ENCODE measurements at places on chromosomes 11 and 22.

DNA sequence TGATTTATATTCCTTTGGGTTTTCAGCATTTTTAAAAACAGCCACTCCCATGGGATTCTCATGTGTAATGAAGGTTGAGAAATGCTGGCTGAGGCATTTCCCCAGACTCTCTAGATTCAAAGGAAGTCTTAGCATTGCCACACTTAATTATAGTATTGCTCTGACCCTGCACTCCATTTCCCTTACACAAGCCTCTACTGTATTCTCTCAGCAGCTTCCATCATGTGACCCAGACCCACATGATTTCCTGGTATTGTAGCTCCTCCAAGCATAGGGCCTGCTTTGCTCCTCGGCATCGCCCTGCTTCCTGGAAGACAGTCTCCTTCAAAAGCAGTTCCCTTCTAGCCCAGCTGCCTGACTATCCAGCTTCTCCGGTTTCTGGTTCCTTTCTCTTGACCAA, 261.5 kb downstream of the LARGE1 start:
- DNase-seq, result no peak

DNA sequence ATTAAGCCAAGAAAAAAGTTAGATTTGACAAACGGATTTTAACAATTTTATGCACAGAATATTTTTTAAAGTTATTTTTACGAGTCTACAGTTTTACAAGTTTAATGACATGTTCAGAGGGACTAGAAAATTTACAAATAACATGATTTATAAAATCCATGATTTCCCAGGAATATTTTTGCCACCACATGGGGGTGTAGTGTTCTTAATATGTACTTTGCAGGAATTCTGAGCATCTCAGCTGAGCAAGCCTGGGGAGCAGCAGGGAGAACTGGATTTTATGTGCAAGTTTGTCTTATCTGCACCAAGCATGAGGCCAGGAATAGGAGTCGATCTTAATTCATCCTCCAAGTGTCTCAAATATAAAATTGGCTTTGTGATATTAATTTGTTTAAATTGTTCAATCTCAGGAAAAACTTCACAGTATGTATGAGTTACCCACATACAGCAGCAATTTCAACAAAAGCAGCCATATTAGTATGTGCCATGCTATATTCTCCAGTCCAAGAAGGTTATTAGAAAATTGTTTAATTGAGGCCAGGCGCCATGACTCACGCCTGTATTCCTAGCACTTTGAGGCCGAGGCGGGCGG, 826.3 kb downstream of the DLG2 start:
- DNase-seq, result no peak

- DNase-seq, result no peak
Observed at GRCh38 chr11:13781153-13781552, 112.7 kb downstream of the FAR1 start.

DNA sequence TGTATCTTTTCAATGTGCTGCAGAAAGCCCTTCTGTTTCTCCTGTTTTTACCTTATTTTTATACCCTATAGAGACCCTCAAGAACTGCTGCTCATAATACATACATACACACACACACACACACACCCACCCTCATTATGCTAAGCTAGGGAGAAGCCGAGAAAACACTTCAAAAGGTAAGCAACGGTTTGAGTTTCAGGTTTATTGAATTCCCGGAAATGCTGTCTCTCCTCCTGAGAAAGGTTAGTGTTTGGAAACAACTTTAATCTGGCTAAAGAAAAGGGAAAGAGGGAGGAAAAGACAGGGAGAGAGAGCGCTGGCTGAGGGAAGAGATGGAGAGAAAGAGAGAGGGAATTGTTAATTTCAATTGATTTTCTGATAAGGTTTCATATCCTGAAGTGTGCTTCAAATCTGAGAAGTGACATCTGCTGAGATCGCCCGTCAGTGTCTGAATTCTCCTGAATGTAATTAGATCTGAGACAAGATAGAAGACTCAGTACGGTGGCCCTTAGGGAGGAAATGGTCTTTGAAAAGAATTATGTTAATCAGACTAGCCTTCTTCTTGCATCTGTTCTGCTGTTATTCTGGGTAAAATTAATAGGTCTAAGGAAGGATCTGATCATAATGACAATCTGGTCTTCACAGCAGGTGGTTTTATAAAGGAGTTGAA, 169.1 kb downstream of the NXPE2 start:
- no peak for DNase-seq

DNA sequence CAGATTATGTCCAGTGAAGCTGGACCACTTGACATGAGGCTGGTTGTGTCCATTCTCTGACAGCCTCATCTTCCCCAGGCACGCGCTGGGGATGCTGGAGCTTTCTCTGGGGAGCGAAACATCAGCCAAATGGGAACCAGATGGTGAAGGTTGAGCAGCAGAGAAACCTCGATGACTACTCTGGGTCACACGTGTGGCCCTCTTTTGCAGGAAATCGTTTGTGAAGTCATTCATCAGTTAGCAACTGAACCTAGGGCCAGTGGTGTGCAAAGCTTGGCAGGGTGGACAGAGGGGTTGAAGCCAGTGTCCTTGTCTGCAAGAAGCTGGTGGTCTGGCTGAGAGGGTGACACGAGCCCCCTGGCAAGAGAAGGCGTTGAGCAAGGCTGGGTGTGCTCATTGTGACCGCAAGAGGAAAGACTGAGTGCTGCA, 109.8 kb downstream of the ZBTB16 start:
- no peak for DNase-seq

- DNase-seq, result no peak
Observed at GRCh38 chr11:112498701-112499100, 238.0 kb upstream of the PLET1 start.

- no peak for DNase-seq
Observed at GRCh38 chr22:43887391-43887790, 4.4 kb downstream of the PNPLA5 start.

GRCh38 chr22:45202333-45203149, 38.2 kb downstream of the KIAA0930 start:
- no peak for DNase-seq

DNA sequence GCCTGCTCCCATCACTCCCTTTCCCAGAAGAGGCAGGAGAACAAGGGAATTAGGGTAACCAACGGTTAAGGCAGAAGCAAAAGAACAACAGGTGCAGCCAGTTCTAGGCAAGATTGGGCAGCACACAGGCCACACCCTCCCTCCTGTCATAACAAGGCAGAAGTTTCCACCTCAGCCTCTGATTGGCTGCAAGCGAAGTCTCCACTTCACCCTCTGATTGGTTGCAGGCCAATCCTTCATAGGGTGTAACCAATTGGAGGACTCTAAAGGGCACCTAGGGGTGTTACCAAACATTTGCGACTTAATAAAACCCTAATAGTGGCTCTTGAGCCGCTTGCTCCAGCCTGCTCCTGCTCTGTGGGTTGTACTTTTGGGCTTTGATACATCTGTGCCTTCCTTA, 153.8 kb downstream of the CACNA1I start:
- no peak for DNase-seq

DNA sequence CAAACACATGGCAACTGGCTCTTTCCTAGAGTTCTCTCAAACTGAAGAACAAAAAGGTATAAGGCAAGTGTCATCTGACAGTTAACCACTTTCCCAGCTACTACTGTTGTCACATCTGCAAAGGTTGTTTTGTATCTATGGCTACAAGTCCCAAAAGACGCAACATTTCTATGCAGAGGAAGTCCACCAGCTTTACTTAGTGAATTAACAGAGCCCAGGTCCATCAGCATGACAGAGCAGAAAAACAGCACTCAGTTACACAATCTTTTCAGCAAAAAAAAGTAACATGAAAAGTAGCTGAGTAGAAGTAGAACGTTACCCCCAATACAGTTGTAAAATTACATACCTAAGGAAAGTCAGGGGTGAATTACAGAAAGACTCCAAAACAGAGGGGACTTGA, 12.1 kb downstream of the CPSF7 start:
- no peak for DNase-seq

DNA sequence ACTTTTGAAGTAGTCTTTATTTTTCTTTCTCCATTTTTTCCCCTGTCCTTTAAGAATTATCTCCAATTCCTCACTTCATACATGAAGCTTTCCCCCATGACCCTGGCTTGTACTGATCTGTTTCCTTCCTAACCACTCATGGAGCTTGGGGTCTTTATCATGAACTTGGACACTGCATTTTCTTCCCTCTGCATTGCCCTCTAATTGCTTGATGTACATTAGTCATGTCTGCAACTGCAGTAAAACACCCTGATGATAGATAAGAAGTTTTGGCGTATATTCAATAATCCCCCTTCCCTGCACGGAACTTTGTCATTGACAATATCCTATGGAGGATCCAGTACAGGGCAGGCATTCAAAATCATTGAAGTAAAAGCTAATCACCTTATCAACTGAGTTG, 3.4 kb downstream of the HEPHL1 start:
- DNase-seq, result no peak

DNA sequence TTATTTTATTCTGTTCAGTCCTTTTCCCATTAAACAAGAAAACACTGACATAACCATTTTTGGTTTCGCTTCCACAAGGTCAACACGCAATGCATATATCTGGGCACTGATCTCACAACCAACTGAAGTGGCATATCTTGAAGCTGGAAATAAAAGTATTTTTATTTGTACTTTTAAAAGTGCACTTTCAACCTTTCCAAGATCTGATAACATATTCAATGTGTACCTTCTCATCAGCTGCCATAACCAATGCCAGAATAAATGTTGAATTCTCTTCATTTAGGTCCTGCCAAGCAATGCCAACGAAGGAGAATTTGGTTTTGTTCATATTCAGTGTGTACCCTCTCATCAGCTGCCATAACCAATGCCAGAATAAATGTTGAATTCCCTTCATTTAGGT, 148.9 kb upstream of the CEP126 start:
- DNase-seq, result no peak

DNA sequence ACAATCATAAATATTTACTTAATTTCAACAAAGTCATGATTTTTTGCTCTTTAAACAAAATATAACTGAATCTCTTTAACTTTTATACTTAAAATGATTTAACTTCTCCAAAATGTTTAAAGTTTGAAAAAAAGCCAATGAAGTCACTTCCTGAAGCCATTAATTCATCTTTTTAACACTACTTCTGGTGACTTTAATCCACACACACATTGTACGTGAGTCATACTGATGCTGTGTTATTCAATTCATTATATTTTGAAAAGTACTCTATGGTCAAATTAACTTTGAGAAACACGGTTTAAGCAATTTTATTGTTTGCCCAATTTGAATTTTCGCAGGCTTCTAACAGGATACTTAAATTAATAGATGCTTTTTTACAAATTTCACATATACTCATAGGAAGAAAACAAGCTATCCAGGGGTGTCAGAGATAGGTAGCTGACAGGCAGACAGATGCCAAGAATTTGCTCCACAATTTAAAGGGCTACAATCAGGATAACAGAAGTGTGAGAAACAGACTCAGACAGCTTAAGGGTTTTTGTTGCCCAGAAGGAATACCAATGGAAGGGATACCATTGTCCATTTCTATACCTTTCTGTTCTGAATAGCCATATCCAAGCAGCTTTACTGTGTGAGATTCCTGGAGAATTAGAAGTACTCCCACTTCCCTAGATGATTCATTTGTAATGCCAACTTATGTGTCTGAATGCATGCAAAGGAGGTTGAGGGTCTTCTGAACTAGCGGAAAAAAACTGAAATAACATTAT, 118.4 kb downstream of the RBFOX2 start:
- no peak for DNase-seq

DNA sequence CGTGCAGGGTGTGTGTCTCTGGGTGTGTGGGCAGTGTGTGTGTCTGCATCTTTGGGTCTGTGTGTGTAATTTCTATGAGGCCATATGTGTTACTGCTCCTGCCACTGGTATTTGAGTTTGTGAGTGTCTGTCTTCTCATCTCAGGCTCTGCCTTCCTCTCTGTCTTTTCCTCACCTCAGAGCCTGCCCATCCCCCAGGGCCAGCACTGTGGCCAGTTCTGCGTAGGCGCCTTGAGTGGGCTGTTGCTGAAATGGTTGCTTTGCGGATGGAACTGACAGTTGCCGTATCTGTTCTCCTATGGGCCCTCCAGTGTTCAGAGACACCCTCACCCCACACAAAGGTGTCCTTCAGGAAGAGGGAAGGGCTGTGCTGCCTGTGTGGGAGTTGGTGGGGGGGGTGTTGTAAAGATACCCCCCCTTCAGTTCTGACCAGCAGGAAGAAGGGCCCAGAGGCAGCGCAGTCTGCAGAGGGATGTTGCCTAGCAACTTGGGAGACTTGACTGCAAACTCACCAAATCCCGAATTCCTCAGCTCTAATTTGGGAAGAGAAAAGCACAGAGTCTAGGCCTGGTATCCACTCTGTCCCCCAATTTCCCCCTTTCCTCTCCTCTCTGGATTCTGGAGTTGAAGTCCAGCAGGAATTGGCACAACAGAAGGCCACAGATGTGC, 2.0 kb upstream of the NRGN start:
- DNase-seq, result no peak

DNA sequence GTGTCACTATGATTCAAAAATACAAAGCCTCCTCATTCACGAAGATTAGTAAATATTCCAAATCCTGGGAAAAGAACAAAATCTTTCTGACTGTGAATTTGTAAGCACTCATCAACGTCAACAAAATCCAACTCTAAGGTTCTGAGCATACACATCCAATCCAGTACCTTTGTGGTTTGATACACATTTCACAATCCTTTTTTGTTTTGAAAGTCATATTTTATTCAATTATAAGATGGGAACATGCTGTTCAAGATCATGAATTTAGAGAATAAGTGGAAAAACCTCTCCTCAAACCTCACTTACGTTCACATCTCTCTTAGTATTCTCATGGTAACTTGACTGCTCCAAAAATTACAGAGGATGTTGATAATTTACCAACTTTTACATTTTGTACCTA, 9.6 kb upstream of the MMP3 start:
- no peak for DNase-seq

DNA sequence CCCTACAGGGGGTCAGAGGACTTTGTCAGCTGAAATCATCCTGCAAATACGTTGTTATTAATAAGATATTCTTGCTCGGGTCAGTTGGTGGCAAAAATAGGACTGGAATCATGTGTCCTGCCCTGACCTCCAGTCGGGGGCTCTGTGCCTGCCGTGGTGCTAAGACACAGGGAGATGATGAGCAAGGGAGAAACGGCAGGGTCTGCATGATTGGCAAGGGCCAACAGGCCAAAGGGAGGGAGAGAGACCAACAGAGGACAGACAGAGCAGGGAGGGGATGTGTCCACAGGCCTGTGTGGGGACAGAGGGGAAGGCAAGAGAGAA, 10.4 kb upstream of the TSKU start:
- DNase-seq, result no peak

DNA sequence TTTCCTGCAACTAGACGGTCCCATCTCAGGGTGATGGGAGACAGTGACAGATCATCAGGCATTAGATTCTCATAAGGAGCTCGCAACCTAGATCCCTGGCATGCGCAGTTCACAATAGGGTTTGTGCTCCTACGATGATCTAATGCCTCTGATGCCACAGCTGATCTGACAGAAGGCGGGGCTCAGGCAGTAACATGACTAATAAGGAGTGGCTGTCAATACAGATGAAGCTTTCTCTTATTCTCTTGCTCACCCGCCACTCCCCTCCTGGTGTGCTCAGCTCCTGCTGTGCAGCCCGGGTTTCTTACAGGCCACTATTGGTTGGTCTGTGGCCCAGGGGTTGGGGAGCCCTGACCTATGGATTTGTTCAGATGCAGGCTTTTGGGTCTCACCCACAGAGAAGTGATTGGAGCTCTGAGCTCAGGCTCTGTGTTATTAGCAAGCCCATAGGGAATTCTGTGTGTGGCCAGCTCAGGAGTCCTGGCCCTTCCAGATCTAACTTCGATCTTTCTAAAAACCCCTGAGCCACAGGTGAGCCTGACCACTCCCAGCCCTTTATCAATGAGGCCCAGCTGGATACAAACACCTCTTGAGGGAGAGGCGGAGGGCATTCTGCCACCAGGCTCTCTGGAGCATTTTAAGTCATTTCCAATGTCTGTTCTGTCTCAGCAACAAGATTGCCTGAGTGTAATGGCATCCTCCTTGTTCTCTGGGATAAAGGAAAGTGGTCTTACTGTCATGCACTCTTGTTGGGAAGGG, 351.8 kb downstream of the BUD13 start:
- no peak for DNase-seq
